ENCODE measurements at places on chromosomes 12 and 14. TPM values are rescaled to one million over a fixed set of nuclear protein-coding genes. Genes with fewer than 3 reads are reported as not detected.

Gene LARP4
- total RNA-seq: 44.5 TPM

Gene PDZRN4
- under 0.01 TPM for total RNA-seq

Gene CD9
- 159 TPM for total RNA-seq

Gene CNPY2
- total RNA-seq: 152 TPM

Gene FOXA1
- not detected for total RNA-seq

Data from smooth muscle cell of the umbilical artery (primary cell).